ENCODE measurements at places on chromosomes 2 and 18.
A peak's percentile ranks its signal among the peaks of the same experiment; 100 is the strongest.

GRCh38 chr2:215917953-215918620 lies 95.3 kb downstream of the MREG start:
- DNase-seq = no peak

DNA sequence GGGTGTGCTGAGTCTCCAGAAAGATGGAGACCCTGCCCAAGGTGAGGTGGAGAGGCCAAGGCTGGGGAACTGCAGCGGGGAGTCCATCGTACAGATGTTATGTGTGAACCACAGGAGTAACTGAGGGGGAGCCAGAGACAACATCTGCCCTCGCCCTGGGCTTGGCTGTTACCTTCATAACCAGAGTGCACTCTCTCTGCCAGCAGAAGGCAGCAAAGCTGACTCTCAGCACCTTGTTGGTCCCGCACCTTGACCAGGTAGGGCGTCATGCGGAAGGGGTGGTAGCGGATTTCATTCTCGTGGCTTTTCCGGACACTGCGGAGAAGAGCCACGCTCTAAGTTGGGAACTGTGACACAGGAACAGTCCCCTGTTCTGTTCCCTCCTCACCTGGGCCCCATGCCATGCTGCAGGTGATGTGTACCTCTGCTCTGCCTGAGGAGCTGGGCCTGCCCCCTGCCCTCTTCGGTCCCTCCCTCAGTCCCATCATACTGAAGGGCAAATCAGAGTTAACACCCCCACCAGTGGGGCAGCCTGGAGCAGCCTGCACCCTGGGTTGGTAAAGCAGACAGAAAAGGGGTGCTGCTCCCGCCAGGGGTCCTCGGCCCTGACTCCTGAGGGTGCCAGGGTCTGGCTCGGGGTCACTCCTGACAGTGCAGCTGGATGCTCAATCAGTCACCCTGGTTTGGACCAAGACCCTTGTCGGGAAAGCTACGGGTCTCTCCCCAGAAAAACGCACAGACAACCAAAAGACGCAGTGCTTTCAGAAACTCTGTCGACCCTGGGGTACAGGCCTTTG lies 20.3 kb downstream of the PER2 start:
- DNase-seq = no peak

GRCh38 chr2:198311020-198311419 lies 506.6 kb downstream of the PLCL1 start:
- DNase-seq = no peak

DNA sequence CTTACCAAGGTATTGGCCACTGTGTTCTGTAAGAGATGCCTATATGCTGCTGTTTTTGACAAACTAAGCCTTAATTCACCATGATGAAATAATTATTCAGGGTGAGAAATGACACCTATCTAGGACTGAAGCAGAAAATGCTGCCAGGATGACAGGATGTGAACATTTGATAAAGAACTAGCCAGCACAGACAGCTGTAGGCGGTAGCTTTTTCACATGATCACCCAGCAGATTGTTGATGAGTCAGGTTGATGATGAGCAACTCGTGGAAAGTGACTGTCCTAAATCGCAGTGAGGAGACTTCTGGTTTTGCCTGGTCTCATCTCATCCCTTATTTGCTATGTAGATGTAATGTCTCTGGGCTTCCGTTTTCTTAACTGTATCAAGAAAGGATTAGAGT lies 144.1 kb downstream of the PRPF40A start:
- DNase-seq = peak; percentile 46

GRCh38 chr2:19676770-19677169 lies 225.0 kb downstream of the TTC32 start:
- DNase-seq = no peak

DNA sequence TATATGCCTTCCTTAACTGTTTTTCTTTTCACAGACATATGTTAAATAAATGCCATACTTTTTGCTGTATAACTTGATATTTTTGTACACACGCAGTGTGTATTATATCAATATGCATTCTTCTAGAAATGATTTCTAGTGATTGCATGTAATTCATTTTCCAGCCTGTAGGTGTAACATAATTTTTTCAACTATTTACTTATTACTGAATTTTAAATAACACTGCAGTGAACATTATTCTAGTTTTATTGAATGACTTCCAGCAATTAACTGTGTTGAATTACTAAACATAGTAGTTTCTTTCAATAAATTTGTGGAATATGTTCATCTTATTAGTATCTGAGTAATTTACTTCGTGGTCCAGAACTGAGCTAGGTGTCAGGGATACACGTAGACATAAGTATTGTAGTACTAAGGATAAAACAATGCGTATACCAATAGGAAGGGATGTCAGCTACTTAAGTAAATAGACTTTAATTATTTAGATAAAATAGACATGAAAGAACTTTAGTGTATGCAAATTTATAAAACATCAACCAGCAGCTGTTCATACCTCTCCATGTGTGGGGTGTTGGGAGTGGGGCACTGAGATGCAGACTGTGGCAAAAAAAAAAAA lies 28.0 kb downstream of the TANC1 start:
- no peak for DNase-seq

- DNase-seq = no peak
Observed at GRCh38 chr2:200451511-200451910, 58.4 kb downstream of the KCTD18 start.

DNA sequence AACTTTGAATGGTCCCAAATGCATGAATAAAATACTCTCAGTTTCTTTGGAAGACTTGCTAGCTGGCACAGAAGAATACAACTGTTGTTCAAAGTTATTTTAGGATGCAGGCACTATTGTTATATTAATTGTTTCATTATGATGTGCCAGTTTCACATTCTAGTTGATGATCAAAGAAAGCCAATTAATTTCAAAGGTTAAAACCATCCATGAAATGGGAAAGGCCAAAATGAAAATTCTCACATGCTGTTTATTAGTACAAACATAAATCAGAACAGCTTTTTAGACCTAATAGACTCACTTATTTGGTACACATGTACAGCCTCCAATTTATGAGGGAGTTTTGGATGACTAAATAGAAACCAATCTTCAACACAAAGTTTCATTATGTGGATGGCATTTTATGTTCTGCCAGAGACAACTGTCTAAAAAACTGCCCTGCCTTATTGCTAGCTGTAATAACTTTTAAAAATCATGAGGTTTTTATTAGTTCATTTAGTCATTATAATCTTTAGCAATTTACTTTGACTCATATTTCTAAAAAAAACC lies 42.2 kb downstream of the RFTN2 start:
- DNase-seq = no peak

GRCh38 chr2:205170399-205170798 lies 511.9 kb upstream of the NRP2 start:
- DNase-seq = no peak

- no peak for DNase-seq
Observed at GRCh38 chr2:152611458-152612231, 105.6 kb downstream of the PRPF40A start.

- DNase-seq = no peak
Observed at GRCh38 chr2:1626271-1626681, 118.0 kb downstream of the PXDN start.

DNA sequence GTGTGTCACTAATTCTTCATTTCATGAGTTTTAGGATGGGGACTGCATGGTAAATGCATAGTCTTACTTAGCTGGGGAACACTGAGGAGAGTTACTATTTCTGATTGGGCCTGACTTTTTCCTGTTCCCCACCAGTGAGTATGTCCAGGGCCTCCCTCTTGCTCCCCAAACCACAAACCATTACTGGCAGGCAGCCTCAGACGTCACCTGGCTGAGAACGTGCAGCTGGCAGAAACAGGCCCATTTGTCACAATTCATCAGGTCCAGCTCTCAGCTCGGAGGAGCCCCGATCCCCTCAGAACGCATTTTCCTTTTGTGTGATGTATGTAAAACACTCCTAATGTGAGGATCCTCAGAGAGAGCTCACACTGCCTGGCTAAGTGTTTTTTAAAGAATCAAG lies 71.7 kb upstream of the SIX3 start:
- no peak for DNase-seq

DNA sequence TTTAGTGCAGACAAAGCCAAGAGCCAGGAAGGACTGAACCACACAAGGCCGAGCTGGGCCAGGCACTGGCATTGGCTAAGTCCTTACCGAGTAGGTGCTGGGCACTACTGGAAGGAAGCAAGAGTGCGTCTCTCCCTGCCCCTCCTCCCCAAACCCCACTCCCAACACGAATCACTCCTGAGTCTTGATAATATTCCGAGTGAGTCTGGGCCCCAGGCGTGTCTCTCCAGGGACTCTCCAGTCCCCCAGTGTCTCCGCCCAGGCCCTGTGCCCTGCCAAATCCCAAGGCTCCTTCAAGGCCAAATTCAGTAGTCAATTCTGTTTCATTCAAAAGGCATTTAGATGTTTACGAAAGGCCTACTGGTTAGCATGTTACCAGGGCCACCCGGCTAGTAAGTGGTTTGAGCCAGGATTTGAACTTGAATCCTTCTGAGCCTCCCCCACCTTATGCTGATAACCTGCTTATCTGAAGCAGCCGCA lies 82.8 kb downstream of the GLI2 start:
- no peak for DNase-seq

DNA sequence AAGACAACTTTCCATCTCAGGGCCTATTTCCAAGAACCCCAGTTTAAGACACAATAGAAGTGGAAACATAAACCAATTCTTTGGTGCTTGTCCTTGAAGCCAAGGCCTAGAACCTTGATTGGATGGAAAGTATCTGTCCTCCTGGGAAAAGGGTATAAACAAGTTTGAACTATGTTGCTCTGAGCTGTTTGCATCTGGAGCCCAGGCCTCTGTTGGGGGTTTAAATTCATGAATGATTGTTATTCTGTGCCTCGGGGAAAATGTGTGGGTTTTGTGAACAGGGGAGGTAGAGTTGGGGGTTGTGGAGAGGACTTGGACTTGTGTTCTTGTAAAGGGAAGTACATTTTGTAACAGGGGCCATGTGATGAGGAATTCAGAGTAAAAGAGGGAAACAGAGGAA lies 406.1 kb downstream of the SLC4A3 start:
- no peak for DNase-seq

DNA sequence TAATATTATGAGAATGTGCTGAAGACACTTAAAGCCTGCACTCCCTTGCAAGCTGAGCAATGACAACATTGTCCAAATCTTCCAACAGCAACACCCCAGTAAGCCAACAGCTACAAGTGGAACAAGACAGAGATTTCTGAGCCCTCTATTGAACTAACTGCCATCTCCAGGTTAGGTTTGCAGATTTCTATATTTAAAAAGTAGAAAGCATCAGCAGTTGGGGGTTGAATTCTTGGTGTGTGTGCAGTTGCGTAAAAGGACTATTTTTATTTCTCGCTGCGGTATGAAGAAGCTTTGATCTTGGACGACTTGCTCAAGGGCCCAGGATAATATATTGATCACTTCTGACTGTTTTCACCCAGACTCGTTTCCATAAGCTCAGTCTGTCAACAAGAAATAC lies 106.2 kb upstream of the ZFP36L2 start:
- no peak for DNase-seq

DNA sequence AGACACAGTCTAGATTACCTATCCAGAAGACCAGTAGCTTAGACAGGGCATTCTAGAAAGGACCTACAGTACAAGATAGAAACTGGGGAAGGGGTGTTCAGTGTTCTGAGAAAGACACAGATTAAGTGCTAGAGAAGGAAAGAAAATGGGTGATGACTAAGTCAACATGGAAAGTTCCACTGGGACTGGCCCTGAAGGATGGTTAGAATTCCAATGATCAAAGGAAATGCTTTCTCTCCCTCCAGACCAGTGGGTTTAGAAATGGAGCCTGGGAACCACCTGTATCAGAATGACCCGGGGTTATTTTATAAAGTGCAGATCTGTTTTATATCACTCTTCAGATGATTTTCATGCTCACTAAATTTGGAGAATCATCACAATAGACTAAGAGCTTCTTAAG lies 5.8 kb upstream of the COLEC12 start:
- DNase-seq = no peak

DNA sequence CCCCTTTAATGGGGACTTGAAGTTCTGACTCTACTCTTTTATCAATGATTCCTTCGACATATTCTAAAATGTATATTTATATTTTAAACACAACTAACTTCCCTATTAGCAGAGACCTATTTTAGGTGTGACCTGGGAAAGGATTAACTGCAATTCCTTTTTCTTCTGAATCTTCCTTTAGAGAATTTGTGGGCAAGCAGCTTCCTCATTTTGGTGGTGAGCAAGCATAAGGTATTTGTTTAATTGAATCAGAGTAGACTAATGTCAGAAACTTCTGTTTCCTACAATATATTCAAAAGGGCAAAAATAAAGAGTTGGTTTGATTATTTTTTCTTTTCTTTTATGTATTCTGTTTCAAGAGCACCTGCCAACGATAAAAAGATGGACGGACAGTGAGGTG lies 237.0 kb downstream of the IKZF2 start:
- no peak for DNase-seq

DNA sequence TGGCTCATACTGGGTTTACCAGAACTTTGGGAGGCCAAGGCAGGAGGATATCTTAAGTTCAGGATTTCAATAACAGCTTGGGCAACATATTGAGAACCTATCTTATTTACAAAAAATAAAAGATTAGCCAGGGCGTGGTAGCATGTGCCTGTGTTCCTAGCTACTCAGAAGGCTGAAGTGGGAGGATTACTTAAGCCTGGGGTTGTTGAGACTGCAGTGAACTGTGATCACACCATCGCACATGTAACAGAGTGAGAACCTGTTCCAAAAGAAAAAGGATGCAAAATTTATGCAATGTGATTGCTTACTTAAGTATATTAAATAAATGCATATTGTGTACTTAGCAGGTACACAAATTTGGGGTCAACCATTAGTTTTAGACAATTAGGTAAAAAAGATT lies 768.9 kb upstream of the CDH7 start:
- no peak for DNase-seq

DNA sequence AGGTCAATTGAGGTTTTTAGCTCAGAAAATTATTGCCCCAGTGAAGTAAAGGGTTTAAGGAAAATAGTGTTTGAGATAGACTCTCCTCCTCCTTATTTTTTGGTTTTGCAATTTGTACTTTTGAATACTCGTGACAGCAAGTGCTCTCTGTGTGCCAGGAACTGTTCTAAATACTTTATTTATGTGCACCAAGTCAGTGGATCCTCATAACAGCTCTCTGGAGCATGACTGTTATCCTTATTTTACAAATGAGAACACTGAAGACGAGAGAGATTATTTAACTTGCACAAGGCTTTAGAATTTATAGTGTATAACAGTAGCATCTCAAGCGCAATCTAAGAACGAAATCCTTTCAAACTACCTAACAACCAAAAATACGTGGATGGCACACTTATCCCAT lies 24.7 kb downstream of the BABAM2 start:
- no peak for DNase-seq

DNA sequence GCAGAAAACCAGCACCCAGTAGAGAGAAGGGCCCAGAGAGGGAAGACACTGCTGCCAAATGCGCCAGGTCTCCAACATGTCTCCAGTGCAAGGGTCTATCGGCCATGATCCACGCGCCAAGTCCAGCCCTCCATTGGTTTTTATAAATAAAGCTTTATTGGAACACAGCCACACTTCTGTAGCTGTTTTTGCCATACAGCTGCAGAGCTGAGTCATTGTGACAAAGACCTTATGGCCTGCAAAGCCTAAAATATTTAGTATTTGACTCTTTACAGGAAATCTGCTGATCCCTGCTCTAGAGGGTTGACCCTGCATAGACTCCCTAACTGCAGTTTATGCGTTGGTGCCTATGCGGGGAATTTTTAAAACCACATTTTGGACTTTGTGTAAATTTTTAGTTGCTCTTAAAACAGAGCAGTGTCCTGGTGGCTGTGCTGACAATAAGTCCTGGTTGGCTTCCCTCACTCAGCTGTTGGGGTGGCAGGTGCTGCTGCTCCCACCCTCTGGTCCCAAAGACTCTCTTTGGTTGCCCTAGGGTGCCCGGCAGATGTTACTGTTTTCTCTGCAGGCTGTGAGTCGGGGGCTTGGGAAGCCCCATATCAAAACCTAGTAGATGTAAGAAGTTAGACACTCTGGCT lies 154.9 kb downstream of the CTIF start:
- DNase-seq = no peak

Data from stimulated activated CD4-positive, alpha-beta T cell treated with anti-CD3 and anti-CD28 coated beads, TNF-alpha, amount 100 ng/mL, for 24 hours (primary cell).